ENCODE measurements at places on chromosomes 2 and 18.

- DNase-seq, result no peak
Observed at GRCh38 chr2:62672601-62673000, 32.9 kb upstream of the EHBP1 start.

- DNase-seq, result no peak
Observed at GRCh38 chr2:131151398-131151797, 46.3 kb downstream of the PLEKHB2 start.

DNA sequence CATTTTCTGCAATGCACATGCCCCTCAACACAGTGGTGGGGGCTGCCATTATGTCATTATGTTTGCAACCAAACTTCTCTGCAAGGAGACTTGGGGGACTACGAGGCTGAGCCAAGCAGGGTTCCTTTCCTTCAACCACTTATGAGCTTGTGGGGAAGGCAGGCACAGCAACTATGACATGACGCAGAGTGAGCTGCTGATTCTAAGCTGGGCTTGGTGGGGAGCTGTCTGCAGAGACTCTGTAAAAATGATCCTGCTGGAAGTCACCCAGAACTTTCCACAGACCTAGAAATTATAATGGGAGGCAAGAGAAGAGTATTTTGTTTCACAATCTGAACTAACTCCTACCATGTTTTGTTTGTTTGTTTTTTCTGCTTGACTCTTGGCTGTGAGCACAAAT is 55.6 kb downstream of the INPP5D start:
- DNase-seq, result no peak

DNA sequence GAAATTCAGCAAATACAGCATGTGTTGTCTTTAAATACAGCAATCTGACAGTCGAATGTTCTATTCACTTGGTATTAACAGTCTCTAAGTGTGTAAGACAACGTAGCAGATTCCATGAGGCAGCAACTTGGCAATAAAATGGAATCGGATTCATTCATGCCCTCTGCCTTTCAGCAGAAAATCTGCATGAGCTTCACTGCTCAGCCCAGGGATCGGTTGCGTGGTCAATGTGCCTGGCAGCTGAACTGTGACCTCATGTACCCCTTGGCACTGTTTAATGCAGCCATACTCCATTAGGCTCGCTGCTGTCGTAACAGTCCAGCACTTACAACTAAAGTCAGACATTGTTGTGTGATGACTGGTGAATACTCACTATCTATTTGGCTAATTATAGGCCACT is 17.7 kb upstream of the RGPD4 start:
- no peak for DNase-seq

DNA sequence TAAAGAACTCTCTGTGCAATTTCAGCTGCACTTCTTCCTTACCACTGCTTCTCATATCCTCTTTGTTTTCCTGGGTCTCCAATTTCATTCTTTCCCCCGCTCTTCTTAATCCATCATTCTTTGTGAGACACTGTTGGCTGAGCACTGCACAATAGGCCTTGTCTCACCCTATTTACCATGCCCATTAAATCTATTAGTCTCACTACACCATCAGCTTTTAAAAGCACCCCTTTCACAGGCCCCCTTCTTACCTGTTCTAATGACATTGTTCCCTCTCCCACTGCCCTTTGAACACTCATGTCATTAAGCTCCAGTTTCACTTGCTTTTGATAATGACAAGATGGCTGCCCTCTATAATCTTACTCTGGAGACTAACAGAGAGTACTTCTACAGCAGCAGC is 404.1 kb upstream of the ACVR2A start:
- no peak for DNase-seq

GRCh38 chr2:62305421-62306176 is 109.7 kb downstream of the B3GNT2 start:
- DNase-seq, result no peak

DNA sequence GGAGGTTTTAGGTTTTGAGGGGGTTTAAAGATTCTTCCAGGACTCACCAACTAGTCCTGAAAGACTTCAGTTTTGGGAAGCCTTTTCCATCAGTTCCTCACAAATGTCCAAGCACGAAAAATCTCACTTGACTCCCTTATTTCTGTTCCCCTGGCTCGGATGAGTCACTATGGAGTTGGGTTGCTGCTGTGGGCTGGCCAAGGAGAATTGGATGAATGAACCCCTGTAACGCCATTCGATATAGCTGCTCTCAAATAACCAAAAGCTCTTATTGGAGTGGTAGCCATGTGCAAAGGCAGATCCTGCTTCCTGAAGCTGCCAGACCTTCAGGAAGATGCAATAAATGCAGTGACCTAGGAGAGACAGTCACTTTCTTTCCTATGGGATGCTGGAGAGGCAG is 417.0 kb downstream of the ZNF521 start:
- DNase-seq, result no peak

DNA sequence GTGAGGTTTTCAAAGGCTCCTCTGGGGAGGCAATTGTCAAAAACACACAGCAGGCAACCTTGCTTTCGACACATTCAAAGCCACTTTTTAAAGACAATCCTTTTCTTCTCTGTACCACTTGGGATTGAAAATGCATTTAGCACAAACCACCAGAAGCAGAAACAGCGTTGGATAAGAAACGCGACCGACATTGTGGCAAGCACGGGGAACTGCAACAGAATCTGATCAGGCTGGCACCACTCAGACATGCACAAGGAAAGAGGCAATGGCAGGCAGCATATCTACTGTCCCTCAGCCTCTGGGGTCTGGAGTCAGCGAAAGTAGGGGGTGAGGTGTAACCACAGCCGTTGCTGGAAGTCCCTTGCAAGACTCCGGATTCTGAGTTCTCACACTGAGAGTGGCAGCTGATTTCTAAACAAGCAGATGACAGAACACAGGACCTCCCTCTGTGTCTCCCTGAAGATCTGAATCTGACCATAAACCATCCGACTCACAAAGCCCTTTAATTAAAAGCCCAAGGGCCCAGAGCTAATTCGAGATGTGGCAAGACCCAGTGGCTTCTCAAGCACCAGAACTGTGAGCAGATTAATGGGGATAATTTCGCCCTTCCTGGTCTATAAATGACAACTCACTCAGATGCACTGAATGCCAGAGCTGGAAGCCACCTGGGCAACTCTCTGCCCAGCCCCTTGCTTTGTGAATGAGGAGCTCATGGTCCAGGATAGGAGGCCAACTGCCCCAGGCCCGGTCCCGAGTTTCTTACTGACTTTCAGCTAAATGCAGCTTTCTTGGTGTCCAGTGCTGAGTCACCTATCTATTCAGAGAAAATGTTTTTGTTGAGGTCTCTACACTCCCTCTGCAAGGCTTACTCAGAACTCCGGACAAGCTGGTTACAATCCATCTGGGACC is 29.6 kb downstream of the CYRIA start:
- DNase-seq, result no peak

DNA sequence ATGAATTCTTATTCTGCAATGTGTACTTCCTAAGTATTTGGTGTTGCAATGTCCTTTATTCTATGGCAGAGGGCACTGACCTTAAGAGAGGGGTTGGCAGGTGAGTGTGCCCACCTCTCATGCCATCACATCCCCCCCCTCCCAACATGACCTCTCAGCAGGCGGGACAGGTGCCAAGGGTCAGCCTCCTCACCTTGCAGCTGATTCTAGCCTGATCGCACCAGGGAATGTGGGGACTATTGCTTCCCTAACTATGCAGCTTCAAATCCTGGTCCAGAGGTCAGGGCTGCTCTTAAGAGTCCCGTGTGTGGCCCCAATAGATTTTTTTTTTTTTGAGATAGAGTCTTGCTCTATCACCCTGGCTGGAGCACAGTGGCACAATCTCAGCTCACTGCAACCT is 9.5 kb downstream of the HJURP start:
- no peak for DNase-seq

DNA sequence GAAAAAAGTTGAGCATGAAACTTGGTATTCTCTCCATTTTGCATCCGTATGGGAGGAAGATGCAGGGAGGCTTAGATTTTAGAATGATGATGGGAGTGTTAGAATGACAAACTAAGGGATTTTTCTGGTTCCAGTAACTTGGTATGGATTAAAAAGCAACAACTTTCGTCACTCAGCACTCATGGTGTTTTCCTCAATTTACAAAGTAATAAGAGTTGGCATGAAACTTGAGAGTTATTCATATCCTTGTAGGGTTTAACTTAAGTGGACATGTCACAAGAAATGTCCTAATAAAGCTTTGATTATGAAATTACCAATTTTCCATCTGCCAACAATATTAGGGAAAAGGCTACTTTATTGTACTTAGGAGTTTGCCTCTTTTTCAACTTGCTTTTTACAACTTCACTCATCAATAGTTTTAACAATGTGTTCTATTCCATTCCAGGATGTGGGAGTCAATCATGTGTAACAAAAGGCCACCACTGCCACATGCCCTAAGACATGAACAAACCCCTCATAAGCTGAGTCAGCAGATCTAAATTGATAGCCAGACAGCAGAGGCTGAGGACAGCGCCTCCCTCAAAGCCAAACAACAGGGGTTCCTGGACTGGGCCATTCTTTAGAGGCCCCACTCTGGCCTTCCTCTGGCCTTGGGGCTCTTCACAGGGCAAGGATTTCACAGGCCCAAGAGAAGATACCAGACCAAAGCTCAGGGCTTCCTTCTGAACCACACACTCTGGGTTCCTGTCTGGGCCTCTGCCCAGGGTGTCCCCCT is 265.8 kb downstream of the TNS1 start:
- DNase-seq, result no peak

GRCh38 chr18:79568543-79569205 is 110.9 kb upstream of the CTDP1 start:
- DNase-seq, result no peak

- DNase-seq, result no peak
Observed at GRCh38 chr18:48896875-48897511, 53.8 kb downstream of the SMAD7 start.

- no peak for DNase-seq
Observed at GRCh38 chr2:26986576-26986975, 16.1 kb downstream of the MAPRE3 start.

Data from AG09319 (cell line).